Mononuclear cell (primary cell): ENCODE measurements at places on chromosomes 11 and 22. TPM values are rescaled to one million over a fixed set of nuclear protein-coding genes. Genes with fewer than 3 reads are reported as not detected.

MS4A3 gene
- 0.31 TPM for total RNA-seq

NXPE2 gene
- not detected for total RNA-seq

P2RY6 gene
- total RNA-seq = 0.42 TPM

PRR33 gene
- total RNA-seq = not detected

TMEM134 gene
- total RNA-seq = 18.4 TPM

C22orf31 gene
- not detected for total RNA-seq

A4GALT gene
- 0.10 TPM for total RNA-seq

CYP2D6 gene
- total RNA-seq = 0.84 TPM

RAC2 gene
- 107 TPM for total RNA-seq

OR51E2 gene
- total RNA-seq = 0.10 TPM
